ENCODE measurements at places on chromosomes 16 and 17. TPM values are rescaled to one million over a fixed set of nuclear protein-coding genes. Genes with fewer than 3 reads are reported as not detected.

DNA sequence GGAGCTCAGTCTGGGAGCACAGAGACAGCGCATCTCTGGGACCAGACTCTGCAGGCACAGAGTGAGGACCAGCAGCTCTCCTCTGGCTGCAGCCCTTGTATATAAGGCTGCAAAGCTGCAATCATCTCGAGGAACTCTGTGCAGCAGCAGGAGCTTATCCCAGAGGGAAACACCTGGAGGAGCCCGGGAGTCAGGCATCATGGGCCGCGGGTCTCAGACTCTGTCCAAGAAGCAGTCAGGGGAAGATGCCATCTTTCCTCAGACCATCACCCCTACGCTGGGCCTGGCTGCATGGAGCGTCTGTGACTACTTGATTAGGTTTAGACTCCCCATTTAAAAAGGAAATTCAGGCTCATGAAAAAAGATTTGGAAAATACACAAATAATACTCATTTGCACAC lies 122.0 kb downstream of the IRF8 start:
- ATAC-seq = no peak

DNA sequence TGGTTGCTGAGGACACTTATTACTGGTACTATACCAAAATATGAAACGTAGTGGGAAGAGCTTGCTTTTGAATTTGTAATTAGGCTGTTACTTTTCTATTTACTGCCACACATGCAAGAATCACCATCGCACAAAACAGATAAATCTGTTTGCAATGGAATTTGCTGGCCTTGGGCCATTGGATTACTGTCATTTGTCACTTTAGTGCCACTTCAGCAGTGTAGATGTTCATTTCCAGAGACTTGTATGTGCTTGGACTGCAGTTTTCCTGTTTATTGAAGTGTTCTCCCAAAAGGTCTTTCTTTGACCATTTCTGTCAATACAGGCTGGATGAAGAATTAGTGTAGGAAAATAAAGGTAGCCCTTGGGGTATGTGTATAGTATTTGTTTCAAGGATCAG lies 4.5 kb downstream of the USP10 start:
- ATAC-seq = no peak

DNA sequence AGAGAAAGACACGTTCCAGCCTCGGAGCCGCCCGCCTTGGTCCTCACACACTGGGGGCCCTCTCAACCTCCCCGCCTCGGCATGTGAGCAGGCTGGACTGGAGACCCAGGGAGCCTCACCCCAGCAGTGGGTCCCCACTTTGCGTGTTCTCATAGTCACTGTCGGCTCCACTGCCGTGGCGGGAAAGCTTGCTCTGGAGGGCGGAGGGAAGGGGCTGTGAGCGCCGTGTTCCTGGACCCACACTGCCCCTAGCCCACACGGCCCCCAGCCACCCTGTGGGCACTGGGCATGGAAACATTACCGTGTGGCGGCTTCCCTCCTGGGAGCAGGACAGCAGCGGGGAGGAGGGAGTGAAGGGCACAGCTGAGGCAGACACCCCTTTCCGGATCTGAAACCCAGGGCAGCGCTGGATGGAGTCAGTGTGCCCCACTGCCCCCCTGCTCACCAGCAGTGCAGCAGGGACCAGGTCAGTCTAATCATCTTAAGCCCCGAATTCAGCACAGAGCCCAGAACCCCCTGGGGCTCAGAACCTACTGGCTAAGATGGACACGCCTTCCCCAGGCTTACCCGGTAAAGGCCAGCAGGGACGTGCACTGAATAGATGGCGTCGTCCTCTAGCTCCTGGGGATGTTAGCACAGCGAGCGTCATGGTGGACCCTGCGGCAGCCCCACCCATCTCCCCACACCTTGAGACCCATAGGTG lies 7.2 kb downstream of the TP53I13 start:
- ATAC-seq = no peak

DNA sequence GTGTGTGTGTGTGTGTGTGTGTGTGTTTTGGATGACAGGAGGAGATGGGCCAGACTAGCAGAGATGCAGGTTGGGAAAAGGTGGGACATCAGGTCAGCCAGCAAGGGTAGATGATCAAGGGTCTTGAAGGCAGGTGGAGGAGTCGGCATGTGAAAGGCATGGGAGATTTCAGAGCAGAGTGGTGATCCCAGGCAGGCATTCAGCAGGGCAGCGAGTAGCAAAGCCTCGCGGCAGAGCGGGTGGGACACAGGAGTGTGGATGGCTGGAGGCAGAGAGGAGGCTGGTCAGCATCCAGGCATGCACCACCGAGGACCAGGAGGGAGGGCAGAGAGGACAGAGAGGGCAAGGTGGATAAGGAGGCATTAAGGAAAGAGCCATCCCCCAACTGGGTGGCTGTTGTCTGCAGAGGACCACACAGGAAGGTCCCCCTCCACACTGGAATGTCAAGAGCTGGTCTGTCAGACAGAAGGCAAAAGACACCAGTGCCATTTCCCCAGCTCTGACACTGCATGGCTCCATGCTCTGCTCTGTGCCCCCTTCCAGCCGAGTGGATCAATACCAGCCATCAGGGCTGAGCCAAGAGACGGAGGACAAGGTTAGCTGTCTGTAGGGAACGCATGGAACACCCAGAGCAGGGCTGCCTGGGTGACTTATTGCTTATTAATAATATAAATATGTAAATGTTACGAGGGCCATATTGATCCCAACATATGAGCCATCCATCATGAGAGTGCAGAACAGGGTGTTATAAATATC lies 74.8 kb upstream of the RPL38 start:
- ATAC-seq = no peak

- no peak for ATAC-seq
These were observed 326.5 kb upstream of the TBX2 start for GRCh38 chr17:61073131-61073530.

- ATAC-seq = peak; percentile 73
These were observed 5.6 kb downstream of the POLG2 start for GRCh38 chr17:64491034-64491860.

DNA sequence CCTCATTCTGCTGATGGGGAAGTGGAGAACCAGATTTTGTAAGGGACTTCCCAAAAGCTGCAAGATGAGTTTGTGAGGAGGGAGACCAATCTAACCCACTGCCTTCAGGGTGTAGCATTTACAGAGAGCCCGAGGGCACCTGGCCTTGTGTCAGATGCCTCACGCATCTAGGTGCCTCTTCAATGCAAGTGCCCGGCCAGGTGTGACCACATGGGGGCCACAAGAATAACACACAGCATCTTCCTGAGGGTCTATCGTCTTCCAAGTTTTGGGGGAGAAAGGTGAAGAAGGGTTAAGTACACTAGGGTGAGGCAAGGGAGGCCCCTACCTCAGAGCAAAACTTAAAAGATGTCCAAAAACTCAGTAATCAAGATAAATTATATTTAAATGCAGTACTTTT lies 401.7 kb upstream of the CDH5 start:
- ATAC-seq = no peak

CLDN6 gene
- not detected for total RNA-seq

TNFRSF17 gene
- not detected for total RNA-seq
